ENCODE measurements at places on chromosomes 16 and 17. TPM values are rescaled to one million over a fixed set of nuclear protein-coding genes. Genes with fewer than 3 reads are reported as not detected.

The USP43 gene
- 2.8 TPM for total RNA-seq

The ERI2 gene
- 18.0 TPM for total RNA-seq

- no peak for DNase-seq
Observed at GRCh38 chr16:85568519-85568918, 44.6 kb upstream of the GSE1 start.

DNA sequence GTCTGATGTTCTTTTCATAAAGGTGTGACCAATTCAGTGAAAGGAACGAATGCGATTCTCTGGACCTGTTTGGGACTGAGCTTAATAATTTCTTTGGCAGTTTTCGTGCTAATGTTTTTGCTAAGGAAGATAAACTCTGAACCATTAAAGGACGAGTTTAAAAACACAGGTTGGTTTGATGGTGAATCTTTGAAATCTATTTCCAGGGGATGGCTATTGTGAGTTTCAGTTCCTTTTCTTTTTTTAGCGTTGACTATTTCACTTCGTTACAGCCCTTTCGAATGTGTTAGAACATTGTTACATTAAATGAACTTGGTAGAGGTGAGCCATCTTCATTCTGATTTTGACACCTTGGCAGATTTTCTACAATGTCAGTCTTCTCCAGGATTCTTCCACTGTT lies 1.2 kb downstream of the TNFRSF17 start:
- no peak for DNase-seq

The SMIM36 gene
- not detected for total RNA-seq

DNA sequence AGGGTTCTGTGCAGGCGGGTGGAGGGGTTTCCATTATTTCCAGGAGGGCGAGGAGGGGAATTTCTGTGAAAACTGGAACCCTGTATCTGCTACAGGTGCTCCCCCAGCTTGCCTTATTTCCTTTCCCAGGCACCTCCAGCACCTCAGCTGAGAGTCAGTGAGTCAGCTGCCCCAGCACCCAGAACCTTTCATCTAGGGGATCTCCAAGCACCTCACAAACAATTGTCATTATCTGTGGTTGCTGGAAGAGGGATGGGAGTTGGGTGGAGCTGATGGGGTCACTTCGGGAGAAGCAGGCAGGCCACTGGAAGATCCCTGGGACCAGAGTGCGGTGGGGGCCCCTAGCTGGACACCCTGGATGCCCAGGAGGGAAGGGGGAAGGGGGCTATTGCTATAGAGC lies 10.0 kb upstream of the CLUH start:
- no peak for DNase-seq

DNA sequence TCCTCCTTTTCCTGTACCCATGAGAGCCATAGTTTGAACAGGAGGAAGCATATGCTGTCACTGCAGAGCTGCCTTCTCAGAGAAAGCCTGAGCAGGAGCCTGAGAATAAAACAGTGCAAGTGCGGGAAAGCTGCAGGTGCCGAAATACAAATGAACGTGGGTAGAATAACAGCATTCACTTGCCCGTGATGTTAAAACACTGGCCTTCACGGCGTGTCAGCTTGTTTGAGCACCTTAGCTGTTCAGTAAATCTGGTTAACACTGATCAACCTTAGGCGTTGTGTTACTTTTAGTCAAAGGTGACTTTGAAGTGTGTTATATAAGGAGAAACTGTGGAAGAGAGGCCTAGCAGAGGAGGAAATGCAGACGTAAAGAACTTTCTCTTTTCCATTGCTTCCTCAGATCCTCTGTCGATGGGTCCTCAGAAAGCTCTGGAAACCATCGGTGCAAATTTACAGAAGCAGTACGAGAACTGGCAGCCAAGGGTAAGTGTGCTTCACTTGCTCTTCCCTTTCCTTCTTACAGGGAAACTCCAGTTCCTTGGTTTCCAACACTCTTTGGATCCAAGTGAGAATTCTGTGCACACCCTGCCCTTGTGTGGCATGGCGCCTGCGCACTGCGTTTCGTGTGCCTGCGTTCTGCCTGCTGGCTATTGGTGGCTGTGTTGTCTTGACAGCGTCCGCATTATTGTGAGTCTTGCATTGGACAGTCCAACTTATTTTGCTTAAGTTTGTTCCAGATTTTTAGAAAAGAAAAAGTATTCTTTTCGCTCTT lies 98.9 kb downstream of the RPTOR start:
- DNase-seq = no peak

The GCSH gene
- 128 TPM for total RNA-seq

DNA sequence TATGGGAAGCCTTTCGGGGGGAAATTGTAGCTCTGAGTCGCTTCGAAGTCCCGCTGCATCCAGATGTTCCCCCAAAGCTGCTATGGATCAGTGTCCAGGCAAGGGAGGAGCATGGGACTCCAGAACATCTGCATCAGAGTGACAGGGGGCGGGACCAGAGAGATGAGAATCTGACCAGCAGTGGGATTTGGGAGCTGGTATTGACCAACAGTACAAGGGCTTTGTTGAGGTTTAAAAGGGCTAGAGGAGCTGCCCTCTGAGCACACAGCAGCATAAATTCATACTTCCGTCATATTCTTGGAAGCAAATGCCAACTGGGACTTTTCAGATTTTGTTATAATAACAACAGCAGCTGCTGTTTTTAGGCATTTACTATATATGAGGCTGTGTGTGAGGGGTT lies 10.6 kb downstream of the RBFOX1 start:
- DNase-seq = no peak

- peak; percentile 43 for DNase-seq
Observed at GRCh38 chr17:48954300-48954755, 9.7 kb upstream of the SNF8 start.

DNA sequence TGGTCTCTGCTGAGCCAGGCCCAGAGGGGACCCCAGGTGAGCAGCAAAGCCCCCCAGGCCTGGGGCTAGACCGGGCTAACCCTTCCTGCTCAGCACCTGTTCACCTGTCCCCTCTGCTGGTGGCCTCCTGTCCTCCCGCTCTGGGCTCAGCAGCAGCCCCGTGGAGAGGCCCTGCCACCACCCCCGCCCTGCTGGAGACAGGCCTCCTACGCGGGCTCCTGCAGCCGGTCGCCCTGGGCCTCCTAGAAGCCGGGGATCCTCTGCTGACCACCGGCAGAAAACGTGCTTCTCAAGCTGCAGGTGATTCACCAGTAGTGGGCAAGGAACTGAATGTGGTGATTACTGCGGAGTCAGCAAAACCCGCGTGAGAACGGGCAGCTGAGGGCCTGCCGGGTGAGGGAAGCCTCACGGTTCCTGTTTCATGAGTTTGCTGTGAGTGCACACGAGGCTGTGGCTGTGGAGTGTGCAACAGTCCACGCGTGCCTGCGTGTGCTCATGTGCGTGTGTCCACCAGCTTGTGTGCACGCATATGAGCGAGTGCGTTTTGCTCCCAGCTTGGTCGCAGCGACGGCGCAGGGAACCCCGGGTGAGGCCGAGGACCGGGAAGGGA lies 792 bp downstream of the SECTM1 start:
- DNase-seq = no peak
